ENCODE measurements at places on chromosomes 3 and 15. TPM values are rescaled to one million over a fixed set of nuclear protein-coding genes. Genes with fewer than 3 reads are reported as not detected.

GRCh38 chr15:65217526-65218482 is 6.5 kb upstream of the CILP start:
- DNase-seq, result peak; percentile 16

- DNase-seq, result no peak
Observed at GRCh38 chr3:80445053-80445452, 677.3 kb upstream of the ROBO1 start.

GRCh38 chr3:184218814-184219213 is 10.6 kb upstream of the VWA5B2 start:
- DNase-seq, result no peak

GRCh38 chr3:16999871-17000270 is 115.1 kb downstream of the PLCL2 start:
- no peak for DNase-seq

- no peak for DNase-seq
Observed at GRCh38 chr3:33417066-33417673, 23.0 kb downstream of the UBP1 start.

GRCh38 chr3:170117134-170117533 is 64.4 kb downstream of the PHC3 start:
- peak; percentile 19 for DNase-seq

- DNase-seq, result no peak
Observed at GRCh38 chr3:5423523-5423922, 236.0 kb downstream of the EDEM1 start.

DNA sequence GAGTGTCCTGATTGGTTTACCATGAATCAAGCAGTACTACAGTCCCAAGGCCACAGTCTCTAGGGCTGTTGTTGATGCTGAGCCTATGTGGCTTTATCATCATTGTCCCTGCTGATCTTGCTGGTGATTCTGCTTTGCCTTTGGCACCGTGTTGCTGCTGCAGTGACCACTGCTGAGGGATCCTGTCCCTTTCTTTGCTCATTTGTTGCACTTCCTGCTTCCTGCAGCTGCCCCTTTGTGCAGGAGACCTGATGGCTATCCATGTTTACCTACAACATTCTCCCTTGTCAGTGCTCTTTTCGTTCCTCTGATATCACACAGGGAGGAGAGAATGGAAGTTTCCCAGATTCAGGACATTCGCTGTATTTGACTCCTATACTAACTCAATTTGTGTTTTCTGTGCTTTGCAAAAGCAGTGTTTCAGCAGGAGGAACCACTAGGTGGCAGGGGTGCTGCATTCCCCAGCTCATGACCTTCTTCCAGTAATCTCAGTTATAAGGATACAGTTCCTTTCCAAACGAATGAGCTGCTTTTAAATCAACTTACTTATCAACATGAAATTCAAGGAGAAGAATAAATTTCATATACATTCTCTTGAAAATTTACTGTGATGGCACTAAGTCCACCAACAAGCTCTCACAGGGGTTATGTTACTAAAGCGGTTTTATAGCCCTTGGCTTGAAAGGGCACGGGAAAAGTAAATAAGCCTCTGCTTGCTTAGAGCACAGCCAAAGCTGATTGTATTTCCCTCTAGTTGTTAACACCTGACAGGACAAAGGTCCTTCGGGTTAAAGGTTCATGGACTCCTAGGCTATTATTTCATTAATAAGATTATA is 9.7 kb upstream of the THUMPD3 start:
- DNase-seq, result peak; percentile 58

GRCh38 chr3:29871087-29871486 is 590.2 kb downstream of the RBMS3 start:
- no peak for DNase-seq

DNA sequence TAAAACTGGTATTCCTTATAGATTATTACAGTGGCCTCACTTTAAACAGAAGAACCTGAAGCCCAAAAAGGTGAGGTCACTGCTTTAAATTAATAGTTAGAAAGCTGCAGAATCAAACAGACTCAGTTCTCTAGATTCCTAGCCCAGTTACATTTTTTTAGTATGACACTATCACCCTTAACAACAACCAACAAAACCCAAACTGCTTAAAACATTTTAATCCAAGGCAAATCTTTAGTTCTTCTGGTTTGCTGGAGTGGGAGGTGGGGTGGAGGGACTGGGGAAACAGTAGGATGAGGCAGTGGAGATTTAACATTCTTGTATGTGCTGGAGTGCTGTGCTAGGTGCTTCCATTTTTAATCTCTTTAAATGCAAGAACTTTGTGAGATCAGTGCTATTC is 631.6 kb upstream of the KCNMB2 start:
- DNase-seq, result peak; percentile 91

DNA sequence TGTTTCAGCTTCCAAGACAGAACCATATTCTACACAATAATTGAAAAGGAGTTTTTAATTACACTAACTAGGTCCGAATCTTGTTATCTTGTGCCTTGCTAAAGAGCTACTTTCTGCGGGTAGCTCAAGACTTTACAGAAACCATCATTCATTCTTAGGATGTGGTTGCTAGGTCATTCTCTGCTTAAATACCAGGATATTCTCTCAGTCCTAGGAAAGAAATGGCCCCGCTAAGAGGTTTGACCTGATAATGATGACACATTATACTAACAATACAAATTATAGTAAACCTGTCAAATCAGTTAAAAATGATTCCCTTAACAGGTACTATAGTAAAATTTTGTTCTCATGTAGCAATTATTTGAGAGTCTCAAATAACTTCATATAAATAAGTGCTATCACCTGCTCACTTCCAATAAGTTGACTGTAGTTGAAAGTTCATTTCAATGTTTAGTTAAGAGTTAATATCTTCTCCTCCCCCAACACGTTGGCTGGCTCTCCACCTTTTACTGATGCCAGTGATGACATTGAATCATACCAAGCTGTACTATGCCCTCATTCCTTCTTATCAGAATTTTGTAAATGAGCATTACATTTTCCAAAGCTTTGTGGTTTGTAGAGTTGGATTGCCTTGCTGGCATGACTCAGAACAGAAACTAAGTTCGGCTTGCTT is 3.6 kb upstream of the C3orf85 start:
- peak; percentile 81 for DNase-seq

GRCh38 chr3:60268123-60268522 is 983.1 kb downstream of the FHIT start:
- no peak for DNase-seq

GRCh38 chr3:32391643-32392535 is at the start of gene CMTM7:
Gene CMTM7 (plus strand): TSS chr3:32391853. CDS start chr3:32391907, 54 bp downstream.
- DNase-seq, result peak; percentile 66

DNA sequence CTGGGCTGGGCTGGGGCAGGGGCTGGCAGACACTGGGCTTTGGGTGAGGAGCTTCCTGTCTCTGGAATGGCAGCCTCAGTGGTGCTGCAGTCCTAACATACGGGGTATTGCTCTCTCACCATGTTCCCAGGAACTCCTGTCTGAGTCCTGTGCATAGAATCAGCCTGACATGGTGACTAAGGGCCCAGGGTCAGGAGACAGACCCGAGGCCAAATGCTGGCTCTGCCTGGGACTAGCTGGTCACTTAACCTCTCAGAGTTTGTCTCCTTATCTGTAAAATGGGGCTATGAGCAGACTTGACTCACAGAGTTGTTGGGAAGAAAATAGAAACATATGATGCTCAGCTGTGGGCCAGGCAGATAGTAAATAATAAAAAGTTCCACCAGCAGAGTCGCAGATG is 28.3 kb downstream of the PRKCD start:
- no peak for DNase-seq

GRCh38 chr3:191176038-191176785 is 22.8 kb upstream of the OSTN start:
- DNase-seq, result no peak

- DNase-seq, result peak; percentile 34
Observed at GRCh38 chr3:189936201-189936945, 184.3 kb downstream of the P3H2 start.

- DNase-seq, result peak; percentile 9
Observed at GRCh38 chr15:83709241-83709640, 55.3 kb downstream of the ADAMTSL3 start.

DNA sequence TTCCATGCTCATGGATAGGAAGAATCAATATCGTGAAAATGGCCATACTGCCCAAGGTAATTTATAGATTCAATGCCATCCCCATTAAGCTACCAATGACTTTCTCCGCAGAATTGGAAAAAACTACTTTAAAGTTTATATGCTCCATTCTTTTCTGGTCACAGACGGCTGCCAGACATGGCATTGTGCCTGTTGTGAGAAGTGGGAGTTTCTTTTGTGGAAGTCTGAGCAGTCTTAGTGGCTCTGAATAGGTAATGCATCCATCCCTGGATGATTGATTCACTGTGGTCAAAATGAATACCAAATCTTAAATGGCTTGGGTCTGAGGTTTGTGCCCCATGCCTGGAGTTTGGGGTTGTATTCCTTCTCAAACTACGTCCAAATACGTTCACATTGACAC is 274.5 kb upstream of the AZI2 start:
- DNase-seq, result no peak

DNA sequence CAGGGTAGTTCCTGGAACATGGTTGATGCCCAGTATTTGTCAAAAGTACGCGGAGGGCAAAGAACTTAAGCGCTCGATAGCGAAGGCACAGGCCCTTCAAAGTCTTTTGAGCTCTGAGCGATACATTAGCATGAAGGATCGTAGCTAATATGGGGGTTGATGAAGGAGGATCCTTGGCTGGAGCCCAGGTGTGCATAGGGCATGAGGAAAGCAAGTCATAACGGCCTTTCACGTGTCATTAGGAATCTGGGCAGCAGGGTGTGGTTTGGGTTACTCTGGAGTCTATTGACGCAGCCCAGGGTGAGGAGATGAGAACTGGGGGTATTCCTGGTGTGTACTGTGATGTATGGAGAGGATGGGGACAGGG is 31.7 kb downstream of the SPINK8 start:
- DNase-seq, result peak; percentile 44

GRCh38 chr15:66711862-66712261 is 9.8 kb downstream of the SMAD6 start:
- peak; percentile 52 for DNase-seq

GRCh38 chr3:45507820-45508317 is 86.7 kb upstream of the LIMD1 start:
- no peak for DNase-seq

Gene CXCR6
- total RNA-seq, result not detected

Gene FEZF2
- total RNA-seq, result not detected

Gene GOLGA8N
- 0.15 TPM for total RNA-seq

Gene TLR9
- total RNA-seq, result not detected

Gene RGMA
- not detected for total RNA-seq

Gene PLD1
- total RNA-seq, result 7.6 TPM

All from M059J (cell line).